ENCODE measurements at places on chromosomes 16 and 17. TPM values are rescaled to one million over a fixed set of nuclear protein-coding genes. Genes with fewer than 3 reads are reported as not detected.

GSPT1 gene
- total RNA-seq = 99.8 TPM

KRT39 gene
- total RNA-seq = 0.15 TPM

STH gene
- not detected for total RNA-seq

PLK1 gene
- 16.0 TPM for total RNA-seq

TMED6 gene
- total RNA-seq = 1.2 TPM

TLCD1 gene
- 2.4 TPM for total RNA-seq
